ENCODE measurements at places on chromosomes 11 and 22. TPM values are rescaled to one million over a fixed set of nuclear protein-coding genes. Genes with fewer than 3 reads are reported as not detected.

The APOL4 gene
- total RNA-seq = not detected

The GSTT2B gene
- total RNA-seq = 5.2 TPM

The APOBEC3H gene
- total RNA-seq = 0.39 TPM

The PANX2 gene
- total RNA-seq = 1.0 TPM
